Activated CD4-positive, alpha-beta memory T cell treated with anti-CD3 and anti-CD28 coated beads for 36 hours (primary cell): ENCODE measurements at places on chromosomes 4 and X. TPM values are rescaled to one million over a fixed set of nuclear protein-coding genes. Genes with fewer than 3 reads are reported as not detected.

The CXXC4 gene
- not detected for total RNA-seq

The SSX2B gene
- total RNA-seq, result not detected

The AMMECR1 gene
- 8.0 TPM for total RNA-seq

The NEIL3 gene
- 18.2 TPM for total RNA-seq

The PCDH11X gene
- not detected for total RNA-seq

The PHOX2B gene
- not detected for total RNA-seq

The PDCL2 gene
- total RNA-seq, result not detected

The SUPT20HL1 gene
- total RNA-seq, result not detected
